Stromal cell of bone marrow (primary cell): ENCODE measurements at places on chromosomes 16 and 17.

- DNase-seq = peak; percentile 83
Measured at GRCh38 chr17:50203604-50204345, 2.3 kb upstream of the COL1A1 start.

DNA sequence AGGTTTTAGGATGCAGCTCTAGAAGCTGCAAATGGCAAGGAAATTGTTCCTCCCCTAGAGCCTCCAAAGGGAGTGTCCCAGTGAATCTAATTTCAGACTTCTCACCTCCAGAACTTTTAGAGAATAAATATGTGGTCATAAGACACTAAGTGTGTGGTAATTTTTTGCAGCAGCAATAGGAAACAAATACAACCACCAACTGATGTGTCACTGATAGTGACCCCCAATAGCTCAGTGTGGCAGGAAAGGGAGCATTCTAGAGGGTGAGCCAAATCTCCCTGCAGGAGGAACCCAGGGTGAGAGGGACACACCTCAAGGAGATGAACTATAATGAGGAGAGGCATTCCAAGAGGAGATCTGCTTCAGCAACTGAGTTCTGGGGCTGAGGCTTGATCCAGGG lies 4.1 kb downstream of the CCL4L2 start:
- DNase-seq = no peak

- DNase-seq = peak; percentile 49
Measured at GRCh38 chr17:40293363-40293762, 5.7 kb downstream of the CDC6 start.

GRCh38 chr16:11985250-11985649 lies 8.7 kb downstream of the SNX29 start:
- no peak for DNase-seq

- DNase-seq = no peak
Measured at GRCh38 chr16:88649924-88650748, 717 bp downstream of the CYBA start.

- no peak for DNase-seq
Measured at GRCh38 chr16:593406-593805, 3.5 kb downstream of the RAB40C start.

DNA sequence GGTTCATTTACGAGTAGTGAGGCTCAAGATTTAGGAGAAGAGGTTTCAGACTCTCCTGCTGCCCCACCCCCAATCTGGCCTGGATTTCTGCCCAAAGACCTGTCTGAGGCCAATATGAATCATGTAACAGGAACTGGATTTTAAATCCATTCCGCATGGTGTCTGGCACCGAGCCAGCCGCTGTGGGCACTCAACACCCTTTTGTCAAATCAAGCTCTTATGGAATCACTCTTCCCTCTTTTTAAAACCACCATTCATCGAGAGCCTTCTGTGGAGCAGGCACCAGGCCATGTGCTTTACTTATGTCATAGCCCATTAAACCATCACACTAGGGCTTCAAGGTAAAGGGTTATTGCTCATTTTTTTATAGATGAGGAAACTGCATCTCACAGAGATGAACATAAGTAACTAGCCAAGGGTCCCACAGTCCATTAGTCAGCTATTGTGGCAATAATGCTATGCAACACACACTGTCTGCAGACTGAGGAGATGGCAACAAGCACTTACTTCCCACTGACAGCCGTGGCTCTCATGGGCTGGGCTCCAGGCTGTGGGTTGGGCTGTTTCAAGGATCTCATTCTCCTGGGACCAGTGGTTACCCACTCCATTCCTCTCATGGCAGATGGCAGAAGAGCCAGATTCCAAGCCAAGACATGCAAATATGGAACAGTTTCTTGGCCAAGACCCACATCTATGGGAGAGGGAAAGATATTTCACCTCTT lies 93.6 kb downstream of the WSCD1 start:
- DNase-seq = no peak

DNA sequence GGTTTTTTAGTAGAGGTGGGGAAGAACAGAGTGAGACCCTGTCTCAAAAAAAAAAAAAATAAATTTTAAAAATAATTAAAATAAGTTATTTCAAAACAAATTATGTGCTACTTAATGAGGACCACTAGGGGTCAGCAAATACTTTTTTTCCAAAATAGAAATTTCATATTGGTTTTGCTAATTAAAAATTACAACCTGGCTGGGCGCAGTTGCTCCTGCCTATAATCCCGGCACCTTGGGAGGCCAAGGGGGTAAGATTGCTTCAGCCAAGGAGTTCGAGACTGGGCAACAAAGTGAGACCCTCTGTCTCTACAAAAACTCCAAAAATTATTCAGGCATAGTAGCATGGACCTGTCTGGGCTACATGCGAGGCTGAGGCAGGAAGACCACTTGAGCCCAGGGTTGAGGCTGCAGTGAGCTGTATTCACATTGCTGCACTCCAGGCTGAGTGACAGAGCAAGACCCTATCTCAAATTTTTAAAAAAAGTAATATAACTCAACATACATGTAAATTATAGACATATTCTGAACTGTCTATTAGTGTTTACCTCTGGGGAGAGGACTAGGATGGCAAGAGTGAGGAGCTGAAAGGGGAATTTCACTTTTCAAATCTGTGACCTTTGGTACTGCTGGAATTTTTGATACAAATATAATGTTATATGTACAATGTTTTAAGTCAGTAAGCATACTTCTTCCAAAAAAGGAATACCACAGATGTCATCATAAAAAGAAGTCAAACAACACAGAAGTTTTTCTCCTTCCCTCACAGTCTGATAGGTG lies 8.1 kb downstream of the MEIOB start:
- peak; percentile 17 for DNase-seq

DNA sequence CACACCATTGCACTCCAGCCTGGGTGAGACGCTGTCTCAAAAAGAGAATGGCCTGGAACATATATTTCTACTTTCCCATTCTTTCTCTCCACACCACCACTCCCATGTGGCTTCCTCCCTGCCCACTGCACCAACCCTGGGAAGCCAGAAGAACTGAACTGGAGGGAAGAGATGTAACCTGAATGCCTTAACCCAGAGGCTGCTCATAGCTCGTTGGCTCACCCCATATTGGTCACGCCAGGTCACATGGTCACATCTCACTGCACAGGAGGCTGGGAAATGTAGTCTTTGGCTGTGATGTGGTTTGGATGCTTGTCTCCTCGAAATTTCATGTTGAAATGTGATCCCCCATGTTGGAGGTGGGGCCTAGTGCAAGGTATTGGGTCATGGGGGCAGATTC lies 5.9 kb upstream of the DNAH17 start:
- DNase-seq = no peak
